Stimulated activated CD4-positive, alpha-beta T cell treated with anti-CD3 and anti-CD28 coated beads, TNF-alpha, amount 100 ng/mL, for 4 hours (primary cell): ENCODE measurements at places on chromosomes 5 and 9.

GRCh38 chr5:57698802-57699201 is 216.2 kb upstream of the ACTBL2 start:
- no peak for DNase-seq

- DNase-seq: no peak
These were observed 359.3 kb downstream of the TMEM161B start for GRCh38 chr5:87909382-87909781.

DNA sequence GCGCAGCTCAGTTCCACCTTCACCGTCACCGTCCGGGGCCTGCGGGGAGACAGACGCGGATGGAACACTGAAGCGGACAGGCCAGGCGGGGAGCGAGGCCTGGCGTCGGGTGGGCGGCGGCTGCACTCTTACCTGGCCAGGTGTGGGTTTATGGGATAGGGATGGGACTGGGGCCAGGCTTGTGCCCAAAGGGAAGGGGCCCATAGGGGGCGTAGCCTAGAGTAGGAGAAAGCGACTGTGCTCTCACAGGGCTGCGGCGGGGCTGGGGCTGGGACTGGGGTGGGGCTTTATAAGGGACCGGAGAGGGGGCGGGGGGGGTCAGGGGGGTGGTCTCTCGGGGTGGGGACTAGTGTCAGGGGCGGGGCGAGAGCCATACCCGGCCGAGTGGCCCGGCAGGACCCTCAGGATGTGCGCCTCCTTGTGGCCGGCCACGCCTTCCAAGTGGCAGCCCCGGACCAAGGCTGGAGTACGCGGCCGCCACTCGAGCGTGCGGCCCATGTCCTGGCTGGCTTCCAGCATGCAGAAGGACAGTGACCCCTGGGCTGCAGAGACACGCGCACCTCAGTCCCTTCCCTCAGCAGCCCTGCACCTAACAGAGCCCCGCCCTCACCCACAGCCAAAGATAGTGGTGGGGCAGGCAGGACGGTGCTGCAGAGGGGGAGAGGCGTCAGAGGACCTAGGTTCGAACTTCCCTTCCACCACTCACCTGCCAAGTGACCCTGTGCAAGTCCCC is 22.8 kb downstream of the FPGS start:
- DNase-seq: no peak

- DNase-seq: no peak
These were observed 309.1 kb downstream of the NSG2 start for GRCh38 chr5:174354571-174354970.

GRCh38 chr5:124651663-124652513 is 94.6 kb downstream of the ZNF608 start:
- no peak for DNase-seq

GRCh38 chr9:69016191-69017096 is 2.5 kb upstream of the PRKACG start:
- no peak for DNase-seq

DNA sequence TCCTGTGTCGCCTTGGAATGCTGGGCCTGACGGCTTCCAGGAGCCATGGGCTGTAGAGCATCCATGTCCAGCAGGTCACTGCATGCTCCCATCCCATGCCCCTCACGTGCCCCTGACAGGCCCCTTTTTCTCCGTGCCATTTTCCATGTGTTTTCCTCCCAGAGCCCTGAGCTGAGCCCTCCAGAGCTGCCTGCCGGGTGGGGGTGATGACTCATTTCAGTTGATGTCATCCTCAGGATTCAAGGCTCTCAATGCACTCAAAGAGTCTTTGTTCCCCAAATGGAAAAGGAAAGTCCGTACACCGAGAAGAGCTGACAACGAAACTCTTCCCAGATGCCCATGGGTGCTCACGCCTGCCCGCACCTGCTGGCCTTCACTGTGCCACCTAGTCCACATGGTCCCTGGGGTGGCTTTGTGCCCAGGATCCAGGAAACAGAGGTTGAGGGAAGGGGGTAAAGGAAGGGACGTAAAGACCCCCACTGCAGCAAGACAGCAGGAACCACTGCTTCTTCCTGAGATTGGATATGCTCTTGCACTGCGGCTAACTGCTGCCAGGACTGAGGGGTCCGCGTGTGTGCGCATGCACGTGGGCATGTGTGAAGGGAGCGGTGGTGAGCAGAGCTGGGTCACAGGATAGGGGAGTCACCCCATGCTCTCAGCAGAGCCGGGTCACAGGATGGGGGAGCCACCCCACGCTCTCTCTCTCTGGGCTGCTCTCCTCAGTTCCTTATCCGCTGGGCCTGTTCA is 27.6 kb downstream of the COL15A1 start:
- DNase-seq: no peak

DNA sequence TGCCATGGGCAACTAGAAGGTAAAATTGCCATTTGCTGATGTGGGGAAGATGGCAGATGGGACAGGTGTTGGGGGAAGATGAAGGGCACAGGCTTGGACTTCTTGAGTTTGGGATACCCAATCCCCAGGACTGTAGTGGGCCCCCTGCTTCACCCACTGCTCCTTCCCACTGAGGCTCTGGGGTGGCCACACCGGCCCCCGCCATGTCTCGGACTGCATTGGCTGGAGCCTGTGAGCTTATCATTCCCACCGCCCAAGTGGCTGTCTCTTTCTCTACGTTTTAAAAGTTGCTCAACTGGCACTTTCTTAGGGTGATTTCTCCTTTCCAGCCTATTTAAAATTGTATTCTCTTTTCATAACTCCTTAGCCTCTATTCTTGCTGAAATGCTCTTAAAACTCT is 730.0 kb upstream of the ADAMTS16 start:
- DNase-seq: no peak

- no peak for DNase-seq
These were observed 134.6 kb downstream of the OLFM1 start for GRCh38 chr9:135221951-135222631.
